Epithelial cell of umbilical artery (primary cell): ENCODE measurements at places on chromosomes 16 and 17. TPM values are rescaled to one million over a fixed set of nuclear protein-coding genes. Genes with fewer than 3 reads are reported as not detected.

CIITA gene
- total RNA-seq: 0.15 TPM in 1 of 2 replicates, not detected in the other

NXPH3 gene
- under 0.01 and 0.61 TPM in 2 replicates for total RNA-seq

TP53TG3 gene
- total RNA-seq: 0.32 TPM in 1 of 2 replicates, not detected in the other

SNN gene
- 9.6 and 15.6 TPM in 2 replicates for total RNA-seq

CCL1 gene
- total RNA-seq: 1.5 TPM in 1 of 2 replicates, not detected in the other

CCL23 gene
- not detected in 2 replicates for total RNA-seq

NKD1 gene
- under 0.01 TPM in 2 replicates for total RNA-seq

HMOX2 gene
- 118 and 179 TPM in 2 replicates for total RNA-seq

TRAF7 gene
- 79.5 and 81.9 TPM in 2 replicates for total RNA-seq

ADAD2 gene
- not detected in 2 replicates for total RNA-seq

MAPT gene
- under 0.01 TPM in 1 of 2 replicates, not detected in the other for total RNA-seq

NOL3 gene
- total RNA-seq: 7.3 and 12.3 TPM in 2 replicates

KRT33A gene
- not detected in 2 replicates for total RNA-seq

MRPL28 gene
- total RNA-seq: 111 and 136 TPM in 2 replicates

ACADVL gene
- total RNA-seq: 164 and 179 TPM in 2 replicates

PYY gene
- total RNA-seq: not detected in 2 replicates

GP1BA gene
- total RNA-seq: not detected in 2 replicates

DNAI2 gene
- total RNA-seq: not detected in 2 replicates
